ENCODE measurements at places on chromosomes 4 and X.

DNA sequence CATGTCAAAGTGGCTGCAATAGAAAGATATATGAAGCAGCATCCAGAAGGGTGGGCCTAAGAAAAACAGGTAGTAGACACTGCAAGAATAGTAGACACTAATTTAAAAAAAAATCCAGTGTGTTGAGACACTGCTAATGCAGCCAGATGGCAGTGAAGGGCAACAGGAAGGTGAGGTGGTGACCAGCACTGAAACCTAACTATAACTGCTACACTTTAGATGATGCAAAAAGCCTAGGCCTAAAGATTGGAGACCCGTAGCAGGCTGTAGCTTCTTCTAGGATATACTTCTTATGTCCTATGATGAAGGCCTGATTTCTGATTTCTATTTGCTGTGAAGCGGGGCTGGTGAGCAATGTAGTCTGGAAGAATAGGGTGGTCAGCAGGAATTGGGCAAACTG lies 38.7 kb upstream of the SH3KBP1 start:
- DNase-seq: no peak

DNA sequence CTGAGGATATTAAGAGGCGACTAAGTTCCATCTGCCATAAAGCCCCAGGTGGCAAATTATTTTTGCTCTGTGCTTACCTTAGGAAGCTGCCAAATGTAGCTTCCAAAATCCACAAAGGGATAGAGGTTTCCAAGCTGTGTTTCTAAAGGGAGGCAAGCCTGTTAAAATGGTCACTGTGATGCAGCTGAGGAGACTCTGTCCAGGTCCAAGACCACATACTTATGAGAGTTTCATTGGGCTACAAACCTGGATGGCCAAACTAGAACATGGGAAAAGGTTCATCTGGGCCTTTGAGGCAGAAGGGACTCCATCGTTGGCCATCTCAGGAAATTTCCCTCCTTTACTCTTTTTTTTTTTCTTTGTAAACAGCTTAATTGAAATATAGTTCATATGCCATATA lies 306.9 kb upstream of the FGF13 start:
- no peak for DNase-seq

DNA sequence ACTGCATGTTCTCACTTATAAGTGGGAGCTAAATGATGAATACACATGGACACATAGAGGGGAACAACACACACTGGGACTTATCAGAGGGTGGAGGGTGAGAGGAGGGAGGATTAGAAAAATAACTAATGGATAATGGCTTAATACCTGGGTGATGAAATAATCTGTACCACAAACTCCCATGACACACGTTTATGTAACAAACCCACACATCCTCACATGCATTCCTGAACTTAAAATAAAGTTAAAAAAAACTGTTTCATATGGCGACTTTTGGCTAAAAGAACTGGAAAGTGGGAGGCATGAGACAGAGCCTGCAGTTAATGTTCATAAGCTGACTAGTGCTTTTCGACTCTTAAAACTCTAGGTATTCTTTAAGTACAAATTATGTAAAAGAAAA lies 98.9 kb upstream of the NPFFR2 start:
- DNase-seq: no peak

GRCh38 chr4:82381661-82382296 lies 8.0 kb upstream of the HNRNPD start:
- no peak for DNase-seq

DNA sequence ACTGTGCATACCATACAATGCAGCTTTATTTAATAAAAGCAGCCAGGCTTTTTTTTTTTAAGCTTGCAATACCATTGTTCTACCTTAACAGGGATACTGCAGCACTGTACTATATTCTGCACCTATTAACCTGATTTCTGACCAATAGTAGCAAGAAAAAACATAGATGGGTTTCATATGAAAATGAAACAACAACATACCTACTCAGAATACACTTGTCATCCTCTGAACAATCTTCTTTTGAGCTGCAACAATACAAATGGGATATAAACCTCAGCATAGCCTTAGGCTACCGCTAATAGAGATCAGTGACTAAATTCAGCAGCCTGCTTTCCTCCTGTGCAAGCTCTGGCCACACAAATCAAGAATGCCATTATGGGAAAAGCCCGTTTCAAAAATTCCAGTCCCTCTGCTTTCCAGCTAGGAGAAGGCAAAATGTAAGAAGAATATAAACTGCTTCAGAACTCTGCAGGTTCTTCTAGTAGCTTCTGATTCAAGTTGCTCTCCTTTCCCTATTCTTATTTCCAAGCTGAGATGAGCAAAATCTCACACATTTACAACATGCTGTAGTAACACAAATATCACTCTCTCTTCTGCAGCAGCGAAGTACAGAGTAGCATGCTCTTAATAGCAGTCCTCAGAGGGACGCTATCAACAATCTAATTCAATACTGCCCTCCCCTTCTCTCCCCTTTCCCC lies 143.4 kb downstream of the KLHL13 start:
- no peak for DNase-seq

GRCh38 chr4:36214735-36215485 lies 29.4 kb downstream of the ARAP2 start:
- DNase-seq: no peak

DNA sequence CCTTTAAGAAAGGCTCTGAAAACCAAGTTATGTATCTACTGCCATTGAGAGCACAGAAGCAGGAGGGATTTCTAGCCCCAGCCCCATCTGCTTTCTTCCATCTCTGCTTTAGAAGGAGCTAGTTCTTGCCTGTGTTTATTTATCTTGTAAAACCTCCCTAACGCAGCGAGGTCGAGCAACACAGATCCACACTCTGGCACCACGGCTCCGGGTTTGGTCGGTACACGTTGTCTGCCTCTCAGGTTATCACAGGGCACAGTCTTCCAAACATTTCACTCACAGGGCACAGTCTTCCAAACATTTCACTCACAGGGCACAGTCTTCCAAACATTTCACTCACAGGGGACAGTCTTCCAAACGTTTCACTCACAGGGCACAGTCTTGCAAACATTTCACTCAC lies 69.7 kb upstream of the TLR3 start:
- DNase-seq: no peak

DNA sequence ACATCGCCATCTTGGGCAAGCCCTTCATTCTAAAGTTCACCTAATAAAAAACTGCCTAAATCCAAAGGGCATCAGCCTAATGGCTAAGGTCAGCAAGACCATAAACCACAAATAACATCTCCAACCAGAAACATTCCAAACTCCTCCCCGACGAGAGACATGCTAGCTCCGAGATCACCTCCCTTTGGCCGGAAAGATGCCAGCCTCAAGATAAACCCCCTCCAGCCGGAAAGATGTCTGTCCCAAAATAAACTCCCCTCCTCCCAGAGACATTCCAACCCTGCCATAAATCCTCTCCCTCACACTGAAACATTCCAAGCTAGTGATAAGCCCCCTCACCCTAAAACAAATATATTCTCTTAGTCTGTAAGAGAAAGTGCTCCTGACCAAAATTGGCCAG lies 13.3 kb upstream of the DYNLT3 start:
- DNase-seq: no peak

- no peak for DNase-seq
These were observed 48.5 kb upstream of the CYSLTR1 start for GRCh38 chrX:78375894-78376293.

DNA sequence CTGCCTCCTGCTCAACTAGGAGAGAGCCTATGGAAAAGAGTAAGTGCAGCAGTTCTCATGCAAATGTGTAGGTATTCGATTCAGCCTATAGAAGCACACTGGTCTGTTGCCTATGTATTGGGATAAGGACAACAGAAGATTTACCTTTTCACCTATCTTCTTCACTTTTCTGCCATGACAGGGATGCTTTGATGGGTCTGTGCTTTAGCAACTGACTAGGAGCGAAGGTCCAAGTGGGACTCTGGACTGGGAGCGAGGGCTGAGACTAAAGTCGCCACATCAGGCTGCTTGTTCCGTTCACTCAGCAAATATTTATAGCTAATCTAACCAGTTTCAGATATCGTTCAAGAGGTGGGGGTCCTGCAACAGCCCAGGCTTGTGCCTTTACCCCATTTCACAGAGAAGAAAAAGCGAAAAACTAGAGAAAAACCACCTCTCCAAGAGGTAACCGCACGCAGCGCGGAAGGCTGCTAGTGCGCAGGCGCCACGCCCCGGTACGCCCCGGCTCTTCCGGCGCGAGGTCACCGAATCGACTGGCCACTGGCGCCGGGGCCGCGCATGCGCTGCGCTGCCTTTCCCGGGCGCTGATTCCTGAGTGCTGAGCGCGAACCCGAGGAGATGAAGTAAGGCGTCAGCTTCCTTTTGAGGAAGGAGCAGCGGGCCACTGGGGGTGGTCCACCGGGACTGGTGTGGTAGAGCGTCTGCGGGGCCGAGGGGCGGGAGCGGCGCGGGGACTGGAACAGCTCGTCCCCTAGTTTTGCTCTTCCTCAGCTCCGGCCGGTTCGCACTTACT lies at the start of gene RBMX2:
RBMX2 (plus strand) TSS at position 573 of the 793 bp plus-strand sequence; CDS start at position 619, 46 bp downstream.
- peak; percentile 19 for DNase-seq

GRCh38 chr4:26785312-26785711 lies 75.3 kb upstream of the STIM2 start:
- DNase-seq: no peak

DNA sequence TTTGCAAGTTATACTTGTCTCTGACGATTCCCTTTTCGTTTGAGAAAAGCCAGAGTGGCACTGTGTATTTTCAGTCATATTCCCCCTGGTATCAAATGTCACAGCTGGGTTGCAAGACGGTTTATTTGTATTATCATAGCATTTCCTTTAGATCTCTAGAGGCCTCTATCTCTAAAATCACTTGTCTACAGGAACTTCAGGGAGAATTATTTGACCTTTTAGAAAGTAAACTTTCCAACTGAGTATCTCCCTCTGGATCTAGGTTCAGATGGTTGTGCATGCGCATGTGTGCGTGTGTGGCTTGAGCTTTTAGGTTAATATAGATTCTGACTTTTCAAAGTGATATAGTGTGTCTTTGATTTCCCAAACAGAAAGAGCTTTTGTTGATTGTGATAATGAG lies 15.1 kb upstream of the TAB3 start:
- DNase-seq: no peak

DNA sequence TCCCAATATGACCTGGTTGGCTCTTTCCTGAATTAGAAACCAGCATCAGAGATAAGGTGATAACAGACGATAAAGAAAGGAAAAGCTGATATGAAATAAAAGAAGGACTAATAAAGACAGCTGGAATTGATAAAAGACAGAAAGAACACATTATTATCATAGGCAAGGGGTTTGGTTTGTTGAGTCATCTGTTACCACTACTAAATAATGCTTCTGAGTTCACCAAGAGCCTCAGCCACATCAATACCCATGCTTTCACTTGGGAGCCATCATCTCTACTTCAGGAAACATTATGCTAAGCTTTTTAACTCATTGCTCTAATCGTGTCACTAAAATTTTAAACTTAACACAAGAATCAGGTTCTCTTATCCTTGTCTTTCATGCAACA lies 27.6 kb downstream of the ANXA5 start:
- DNase-seq: no peak

DNA sequence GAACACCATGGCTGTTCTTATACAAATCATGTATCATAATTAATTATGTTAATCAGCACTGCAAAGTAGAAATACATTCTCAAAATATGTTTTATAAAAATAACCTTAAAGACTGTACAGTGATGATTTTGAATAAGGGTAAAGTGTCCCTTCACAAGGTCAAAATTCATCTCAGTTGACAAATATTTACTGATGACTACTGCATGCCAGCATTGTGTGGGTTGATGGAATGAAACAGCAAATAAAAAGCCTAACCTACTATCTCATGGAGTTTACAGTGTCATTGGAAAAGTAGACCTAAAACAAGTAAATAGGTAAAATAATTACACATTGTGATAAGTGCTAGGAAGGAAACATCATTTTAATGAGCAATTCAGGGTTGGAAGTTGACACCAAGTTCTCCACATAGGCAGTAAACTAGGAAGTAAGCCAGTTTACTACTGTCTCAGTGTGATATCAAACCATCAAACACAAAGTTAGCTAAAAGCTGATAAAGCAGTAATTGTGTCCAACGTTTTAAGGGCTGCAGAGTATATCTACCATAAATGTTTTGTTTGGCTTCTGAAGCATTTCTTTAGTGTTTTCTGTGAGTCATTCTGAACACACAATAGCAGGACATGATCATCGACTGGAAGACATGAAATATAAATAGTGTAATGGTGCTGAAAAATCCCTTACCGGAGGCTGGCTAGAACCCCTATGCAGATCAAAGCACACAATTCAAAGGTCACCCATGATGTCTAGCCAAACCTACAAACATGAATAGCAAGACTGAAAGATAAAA lies 221.8 kb downstream of the DACH2 start:
- DNase-seq: no peak

- no peak for DNase-seq
These were observed 831.9 kb downstream of the TRIML1 start for GRCh38 chr4:188971125-188971524.

DNA sequence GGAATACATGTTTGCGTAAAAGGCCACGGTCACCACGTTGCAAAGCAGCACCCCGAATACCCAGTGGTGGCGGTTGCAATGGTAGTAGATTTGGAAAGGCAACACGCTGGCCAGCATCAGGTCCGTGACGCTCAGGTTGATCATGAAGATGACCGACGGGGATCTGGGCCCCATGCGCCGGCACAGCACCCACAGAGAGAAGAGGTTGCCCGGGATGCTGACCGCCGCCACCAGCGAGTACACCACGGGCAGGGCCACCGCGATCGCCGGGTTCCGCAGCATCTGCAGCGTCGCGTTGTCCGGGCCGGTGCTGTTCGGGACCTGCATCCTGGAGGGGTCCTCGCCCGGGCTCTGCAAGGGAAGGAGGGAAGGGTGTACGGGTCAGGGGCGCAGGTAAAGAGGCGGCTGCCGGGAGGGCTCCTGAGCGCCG lies 13.5 kb upstream of the ASMTL start:
- DNase-seq: no peak

DNA sequence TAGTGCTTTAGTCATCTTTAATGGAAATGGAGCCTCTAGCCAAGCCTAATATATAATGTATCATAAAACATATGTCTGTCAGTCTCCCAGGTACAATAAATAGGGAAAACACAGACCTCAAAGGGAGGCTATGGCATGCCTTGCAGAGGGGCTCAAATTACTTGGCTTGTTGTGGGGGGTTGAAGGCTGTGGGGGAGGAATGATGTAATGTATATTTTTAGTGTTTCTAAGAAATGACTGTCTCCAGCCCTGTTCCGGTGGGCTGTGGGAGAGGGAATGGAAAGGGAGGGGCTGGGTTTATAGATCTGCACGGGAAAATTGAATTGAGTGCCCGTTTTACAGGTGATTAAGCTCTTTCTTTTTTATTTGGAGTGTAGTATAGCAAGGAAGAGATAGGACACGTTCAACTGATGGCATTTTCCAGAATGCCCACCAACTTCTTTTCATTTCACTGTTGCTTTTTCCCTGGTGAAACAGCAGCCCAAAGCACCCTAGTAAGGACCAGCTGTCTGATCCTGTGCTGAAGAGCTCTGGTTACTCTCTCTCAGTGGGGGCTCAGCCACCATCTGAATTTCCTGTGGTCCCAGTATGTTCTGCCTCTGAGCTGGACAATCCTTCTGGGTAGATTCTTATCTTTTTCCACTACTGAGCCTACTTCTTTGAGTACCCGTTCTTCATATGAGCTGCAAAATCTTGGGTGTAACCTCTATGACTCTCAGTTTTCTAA lies 220.7 kb upstream of the CASK start:
- DNase-seq: no peak

All from activated naive CD4-positive, alpha-beta T cell (primary cell).